ENCODE measurements at places on chromosomes 4 and X.

DNA sequence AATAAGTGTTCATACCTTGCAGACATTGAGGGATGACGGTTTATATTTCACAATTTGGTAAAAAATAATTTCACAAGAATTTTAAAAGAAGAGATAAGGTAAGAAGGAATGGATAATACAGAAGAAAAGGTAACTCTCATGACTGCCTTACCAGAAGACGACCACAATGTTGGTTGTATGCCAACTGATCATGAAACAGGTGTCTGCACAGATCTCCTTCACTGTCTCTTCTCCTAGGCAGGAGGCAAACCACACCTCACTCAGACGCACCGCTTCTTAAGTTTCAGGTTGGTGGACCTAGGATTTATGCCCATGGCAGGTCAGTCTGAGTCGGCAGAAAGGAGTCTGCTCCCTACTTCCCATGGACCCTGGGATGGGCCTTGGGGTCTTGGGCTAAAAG lies 177.2 kb downstream of the VSIG4 start:
- no peak for DNase-seq

DNA sequence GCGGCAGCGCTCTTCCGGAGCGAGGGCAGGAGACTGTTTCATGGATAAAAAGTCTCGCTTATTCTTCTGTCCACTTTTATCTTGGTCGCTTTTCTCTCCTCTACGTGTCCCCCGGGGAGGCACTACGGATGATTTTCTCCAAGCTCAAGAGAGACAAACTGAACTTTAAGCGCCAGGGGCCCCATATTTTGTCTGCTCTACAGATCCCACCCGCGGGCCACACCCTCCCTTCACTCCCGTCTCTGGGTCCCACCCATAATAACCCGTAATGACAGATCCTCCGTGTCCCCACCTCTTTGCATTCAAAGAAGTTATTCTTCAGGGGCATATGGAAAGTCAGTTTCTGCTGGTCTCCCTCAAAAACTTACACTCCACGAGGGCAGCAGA lies at the start of gene CORIN:
CORIN (minus strand) TSS at position 160 of the 387 bp plus-strand sequence; CDS start at position 42, 118 bp downstream.
- DNase-seq: no peak

- DNase-seq: no peak
Measured at GRCh38 chr4:48180234-48180633, 46.2 kb upstream of the TXK start.

GRCh38 chr4:89753601-89754066 lies 83.3 kb downstream of the SNCA start:
- DNase-seq: peak; percentile 10

DNA sequence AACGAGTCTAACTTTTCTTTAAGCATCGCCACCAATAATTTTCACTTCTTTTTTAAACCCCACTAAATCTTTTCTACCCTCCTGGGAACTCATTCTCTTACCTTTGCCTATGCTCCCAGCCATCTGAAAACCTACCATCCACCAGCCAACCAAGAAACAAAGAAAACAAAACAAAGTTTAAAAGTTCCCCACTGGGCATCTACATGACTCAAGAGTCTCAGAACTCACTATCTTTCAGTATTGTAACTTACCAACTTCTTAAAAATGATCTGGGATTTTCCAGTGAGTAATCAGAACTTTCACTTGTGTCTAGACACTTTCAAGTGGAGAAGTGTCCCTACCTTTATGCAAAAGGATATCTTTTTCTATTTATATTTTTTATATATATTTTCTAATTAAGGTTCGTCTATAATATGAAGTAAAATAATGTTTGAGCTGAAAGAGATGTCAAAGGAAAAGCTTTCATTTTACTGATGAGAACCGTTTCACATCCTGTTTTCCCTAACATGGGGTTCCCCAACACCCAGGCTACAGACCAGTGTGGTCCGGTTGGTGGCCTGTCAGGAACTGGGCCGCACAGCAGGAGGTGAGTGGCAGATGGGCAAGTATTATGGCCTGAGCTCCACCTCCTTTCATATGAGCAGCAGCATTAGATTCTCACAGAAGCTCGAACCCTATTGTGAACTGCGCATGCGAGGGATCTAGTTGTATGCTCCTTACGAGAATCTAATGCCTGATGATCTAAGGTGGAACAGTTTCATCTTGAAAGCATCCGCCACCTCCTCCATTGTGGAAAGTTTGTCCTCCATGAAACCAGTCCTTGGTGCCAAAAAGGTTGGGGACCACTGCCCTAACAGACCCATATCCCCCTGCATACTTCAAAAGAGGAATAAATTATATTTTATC lies 9.8 kb upstream of the TIGD2 start:
- DNase-seq: no peak
